Left kidney (tissue), 8 donors: ENCODE measurements at places on chromosomes 11 and 22. TPM values are rescaled to one million over a fixed set of nuclear protein-coding genes. Genes with fewer than 3 reads are reported as not detected.

DNA sequence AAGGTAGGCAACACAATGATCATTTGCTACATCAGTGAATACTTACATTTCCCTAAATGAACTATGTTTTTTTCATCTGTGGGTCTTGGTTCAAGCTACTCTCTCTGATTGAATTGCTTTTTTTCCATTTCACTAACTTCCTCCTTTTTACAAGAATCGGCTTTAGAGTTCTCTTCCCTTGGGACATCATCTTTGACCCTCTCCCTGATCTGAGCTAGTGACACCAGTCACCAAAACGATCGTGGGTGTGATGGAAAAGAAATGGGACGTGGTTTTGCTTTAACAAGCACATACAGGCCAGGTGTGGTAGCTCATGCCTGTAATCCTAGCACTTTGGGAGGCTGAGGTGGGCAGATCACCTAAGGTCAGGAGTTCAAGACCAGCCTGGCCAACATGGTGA, 129.9 kb downstream of the WT1 start:
- DNase-seq, result no peak

DNA sequence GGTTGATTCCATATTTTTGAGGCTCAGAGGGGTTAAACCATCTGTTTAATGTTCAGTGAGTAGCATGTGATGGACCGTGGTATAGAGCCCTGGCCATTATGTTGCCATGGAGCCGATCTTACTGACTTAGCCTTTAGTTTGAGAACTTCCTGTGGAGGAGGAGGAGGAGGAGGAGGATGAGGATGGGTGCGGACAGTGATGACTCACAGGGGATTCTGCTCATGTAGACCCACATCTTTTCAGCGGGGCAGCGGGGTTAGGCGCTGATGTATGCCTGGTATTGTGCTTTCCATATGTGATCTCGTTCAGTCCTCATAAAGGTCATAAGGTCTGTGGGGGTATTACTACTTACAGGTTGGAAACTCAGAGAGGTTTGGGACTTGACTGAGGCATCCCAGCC, 13.9 kb downstream of the STX3 start:
- no peak for DNase-seq

GRCh38 chr22:50436841-50437341, 37.9 kb downstream of the SBF1 start:
- DNase-seq, result no peak

The GVQW3 gene
- 20.2 TPM for polyA plus RNA-seq

- DNase-seq, result no peak
These were observed 584.8 kb downstream of the DLG2 start for GRCh38 chr11:85042361-85042760.

The NLRP6 gene
- polyA plus RNA-seq, result 0.35 TPM

The RAB39A gene
- 1.2 TPM for polyA plus RNA-seq

DNA sequence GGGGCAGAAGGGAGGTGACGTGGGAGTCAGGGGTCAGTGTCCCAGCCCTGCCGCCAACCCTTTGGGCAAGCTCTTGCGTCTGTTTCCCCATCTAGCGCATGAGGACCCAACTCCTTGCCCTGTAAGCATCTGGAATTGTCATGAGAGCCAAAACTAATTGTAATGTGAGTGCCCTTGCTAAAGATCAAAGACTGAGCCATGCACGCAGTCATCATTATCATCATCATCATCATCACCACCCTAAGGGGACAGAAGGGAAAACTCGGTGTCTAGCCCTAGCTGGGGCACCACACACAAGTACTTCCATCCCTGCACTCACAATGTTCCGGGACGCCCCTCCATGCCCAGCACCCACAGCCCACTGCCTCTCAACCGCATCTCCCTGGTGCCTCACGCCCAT, 2.5 kb downstream of the LIF start:
- DNase-seq, result no peak

GRCh38 chr11:124219126-124219525, 21.8 kb upstream of the OR8G1 start:
- DNase-seq, result no peak

The COPB1 gene
- 151 TPM for polyA plus RNA-seq

DNA sequence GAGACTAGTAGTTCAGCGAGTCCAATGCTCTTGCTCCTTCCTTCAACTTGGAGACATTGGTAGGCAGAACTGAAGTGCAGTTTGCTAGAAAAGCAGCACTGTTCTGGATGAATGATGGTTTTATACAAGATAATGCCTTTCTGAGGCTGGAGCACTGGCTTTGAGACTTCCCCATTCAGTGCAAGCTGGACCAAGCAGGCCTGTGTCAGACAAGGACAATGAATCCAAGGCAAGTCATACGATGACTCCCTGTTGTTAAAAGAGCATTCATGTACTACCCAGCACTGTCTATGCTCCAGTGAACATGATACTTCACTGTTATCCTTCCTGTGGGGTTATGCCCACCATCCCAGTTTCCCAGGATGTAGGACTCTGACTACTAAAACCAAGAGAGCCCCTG, 242.3 kb upstream of the RAG2 start:
- DNase-seq, result no peak

The LRRC74B gene
- 0.27 TPM for polyA plus RNA-seq

DNA sequence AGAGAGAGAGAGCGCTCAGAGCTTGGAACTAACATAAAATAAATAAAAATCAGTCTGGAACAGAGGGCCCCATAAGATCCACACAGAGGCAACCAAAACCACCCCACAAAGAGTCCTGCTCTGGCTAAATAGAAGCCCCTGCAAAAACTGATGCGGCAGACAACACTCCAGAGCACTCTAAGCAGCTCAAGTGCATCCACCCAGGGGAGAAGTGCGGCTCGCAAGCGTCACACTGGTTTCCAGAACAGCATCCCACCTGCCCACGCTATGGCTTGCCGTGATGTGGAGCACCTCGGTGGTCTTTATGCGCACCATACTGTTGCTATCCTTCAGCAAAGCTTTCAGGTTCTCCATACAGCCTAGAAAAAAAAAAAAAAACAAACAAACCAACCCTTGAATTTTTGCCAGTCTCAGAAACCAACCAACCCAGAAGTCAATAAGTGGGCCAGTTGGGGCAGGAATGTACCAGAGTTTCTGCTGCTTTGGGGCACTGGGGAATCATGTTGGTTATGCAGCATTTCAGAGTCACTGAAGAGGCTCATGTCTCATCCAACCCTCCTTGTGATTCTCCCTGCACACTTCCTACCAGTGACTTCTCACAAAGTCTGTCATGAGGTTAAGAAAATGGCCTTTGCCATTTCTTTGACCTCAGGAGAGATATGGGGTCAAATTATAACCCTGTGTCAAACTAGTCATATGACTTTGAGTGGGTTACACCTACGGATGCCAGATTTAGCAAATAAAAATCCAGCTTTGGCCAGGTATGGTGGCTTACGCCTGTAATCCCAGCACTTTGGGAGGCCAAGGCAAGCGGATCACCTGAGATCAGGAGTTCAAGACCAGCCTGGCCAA, 3.0 kb downstream of the RSPH14 start:
- DNase-seq, result no peak

- DNase-seq, result peak; percentile 73
These were observed 36.5 kb downstream of the GRIK4 start for GRCh38 chr11:120547811-120548681.

The ELFN2 gene
- polyA plus RNA-seq, result 1.1 TPM

GRCh38 chr11:86621854-86622253, 50.6 kb downstream of the ME3 start:
- DNase-seq, result no peak

The APOA4 gene
- not detected for polyA plus RNA-seq

The TRPM5 gene
- polyA plus RNA-seq, result 2.9 TPM

GRCh38 chr11:29527391-29527936, 489.4 kb downstream of the KCNA4 start:
- DNase-seq, result no peak

The LSP1 gene
- polyA plus RNA-seq, result 1.8 TPM

GRCh38 chr11:62604460-62605120, 2.9 kb upstream of the MTA2 start:
- peak; percentile 53 for DNase-seq

- no peak for DNase-seq
These were observed 18.4 kb upstream of the RAPSN start for GRCh38 chr11:47467357-47467756.

DNA sequence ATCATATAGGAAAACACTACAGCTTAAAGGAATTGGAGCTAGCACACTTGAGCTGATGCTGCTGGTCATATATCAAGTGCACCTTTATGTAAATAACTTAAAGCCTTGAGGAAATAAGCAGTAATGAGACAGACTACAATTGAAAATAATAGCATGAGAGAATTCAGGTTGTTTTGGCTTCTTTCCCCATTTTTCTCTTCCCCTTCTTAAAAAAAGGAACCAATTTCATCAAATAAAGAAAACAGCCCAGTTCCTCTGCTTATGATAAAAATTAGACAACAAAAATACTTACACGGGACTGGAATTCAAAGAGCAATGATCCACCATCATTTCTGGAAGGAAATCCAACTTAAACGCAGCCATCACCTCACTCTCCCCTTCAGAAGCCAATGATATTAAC, 50.2 kb upstream of the RAPSN start:
- DNase-seq, result no peak

DNA sequence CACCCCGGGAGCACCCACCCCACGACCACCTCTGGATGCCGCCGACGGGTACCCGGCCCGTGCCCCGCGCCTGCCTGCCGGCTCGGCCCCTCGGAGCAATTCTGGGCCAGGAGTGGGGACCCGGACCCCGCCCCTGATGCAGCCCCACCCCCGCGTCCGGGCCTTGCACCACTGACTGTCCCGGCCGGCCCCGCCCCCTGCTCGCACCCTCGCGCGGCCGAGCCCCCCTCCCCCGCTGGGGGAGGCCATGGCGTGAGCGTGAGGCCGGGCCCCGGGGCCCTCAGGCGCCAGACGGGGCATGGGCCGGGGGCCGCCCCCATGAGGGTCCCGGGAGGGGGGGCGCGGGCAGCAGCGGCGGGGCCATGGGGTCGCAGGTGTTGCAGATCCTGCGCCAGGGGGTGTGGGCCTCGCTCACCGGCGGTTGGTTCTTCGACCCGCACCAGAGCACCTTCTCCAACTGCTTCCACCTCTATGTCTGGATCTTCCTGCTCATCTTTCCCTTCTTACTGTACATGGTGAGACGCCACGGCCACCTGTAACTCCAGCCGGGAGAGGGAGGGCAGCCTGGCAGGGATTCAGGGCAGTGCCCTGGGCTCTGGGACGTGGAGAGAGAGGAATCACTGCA, 486 bp downstream of the PCNX3 start:
- DNase-seq, result no peak

The C11orf86 gene
- polyA plus RNA-seq, result not detected

DNA sequence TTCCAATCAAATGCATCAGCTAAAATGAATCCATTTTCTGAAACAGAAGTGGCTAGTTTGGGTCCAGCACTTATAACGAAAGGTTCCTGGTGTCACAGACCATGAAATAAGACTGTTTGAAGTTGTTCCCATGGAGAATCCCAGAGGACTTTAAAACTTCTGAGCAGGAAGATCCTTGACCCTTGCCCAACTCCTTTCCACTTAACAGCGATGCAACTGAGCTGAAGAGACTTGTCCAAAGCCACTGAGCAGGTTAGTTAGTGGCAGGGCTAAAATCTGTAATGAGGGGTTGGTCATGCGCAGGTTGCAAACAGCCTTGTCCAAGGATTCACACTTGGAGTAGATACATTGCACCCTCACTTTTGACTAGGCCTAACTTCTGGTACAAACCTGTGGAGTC, 1.3 kb downstream of the RAB38 start:
- no peak for DNase-seq

The KRTAP5-11 gene
- 0.76 TPM for polyA plus RNA-seq

The MUC5AC gene
- polyA plus RNA-seq, result 0.03 TPM

The ABCC8 gene
- 1.2 TPM for polyA plus RNA-seq

DNA sequence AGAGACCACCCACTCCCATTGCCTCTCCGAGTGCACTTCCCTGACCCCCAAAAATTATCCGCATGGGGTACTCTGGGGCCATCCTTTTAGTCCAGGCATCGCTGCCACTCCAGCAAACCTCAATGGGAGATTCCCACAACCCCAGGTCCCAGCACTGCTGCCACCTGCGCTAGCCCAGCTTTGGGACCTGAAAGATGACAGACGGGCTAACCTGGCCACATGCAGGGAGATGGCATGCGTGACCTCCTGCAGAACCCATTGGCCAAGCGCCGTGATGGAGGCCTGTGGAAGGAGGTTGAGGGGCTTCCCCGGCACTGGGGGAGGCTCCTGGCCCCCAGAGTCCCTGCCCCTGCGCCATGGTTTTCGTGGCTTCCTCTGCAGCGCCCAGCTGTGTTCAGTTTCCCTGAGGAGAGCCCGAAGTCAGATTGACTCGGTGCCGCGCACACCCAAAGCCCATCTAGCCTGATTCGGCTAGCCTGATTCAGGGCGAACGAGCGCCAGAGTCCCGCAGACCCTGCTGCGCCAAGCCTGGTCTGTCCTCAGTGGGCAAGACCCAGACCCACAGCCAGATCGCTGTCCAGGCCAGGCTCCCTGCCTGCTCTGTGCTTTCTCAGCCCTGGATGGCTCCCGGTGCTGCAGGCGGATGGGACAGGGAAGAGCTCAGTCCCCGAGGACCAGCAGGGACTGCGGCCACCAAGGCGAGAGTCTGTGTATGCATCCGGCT, 751 bp upstream of the WNT7B start:
- DNase-seq, result no peak

The PLEKHA7 gene
- 63.0 TPM for polyA plus RNA-seq

The OR4C6 gene
- polyA plus RNA-seq, result not detected

GRCh38 chr11:119602745-119603373, 126.1 kb downstream of the NECTIN1 start:
- DNase-seq, result no peak

DNA sequence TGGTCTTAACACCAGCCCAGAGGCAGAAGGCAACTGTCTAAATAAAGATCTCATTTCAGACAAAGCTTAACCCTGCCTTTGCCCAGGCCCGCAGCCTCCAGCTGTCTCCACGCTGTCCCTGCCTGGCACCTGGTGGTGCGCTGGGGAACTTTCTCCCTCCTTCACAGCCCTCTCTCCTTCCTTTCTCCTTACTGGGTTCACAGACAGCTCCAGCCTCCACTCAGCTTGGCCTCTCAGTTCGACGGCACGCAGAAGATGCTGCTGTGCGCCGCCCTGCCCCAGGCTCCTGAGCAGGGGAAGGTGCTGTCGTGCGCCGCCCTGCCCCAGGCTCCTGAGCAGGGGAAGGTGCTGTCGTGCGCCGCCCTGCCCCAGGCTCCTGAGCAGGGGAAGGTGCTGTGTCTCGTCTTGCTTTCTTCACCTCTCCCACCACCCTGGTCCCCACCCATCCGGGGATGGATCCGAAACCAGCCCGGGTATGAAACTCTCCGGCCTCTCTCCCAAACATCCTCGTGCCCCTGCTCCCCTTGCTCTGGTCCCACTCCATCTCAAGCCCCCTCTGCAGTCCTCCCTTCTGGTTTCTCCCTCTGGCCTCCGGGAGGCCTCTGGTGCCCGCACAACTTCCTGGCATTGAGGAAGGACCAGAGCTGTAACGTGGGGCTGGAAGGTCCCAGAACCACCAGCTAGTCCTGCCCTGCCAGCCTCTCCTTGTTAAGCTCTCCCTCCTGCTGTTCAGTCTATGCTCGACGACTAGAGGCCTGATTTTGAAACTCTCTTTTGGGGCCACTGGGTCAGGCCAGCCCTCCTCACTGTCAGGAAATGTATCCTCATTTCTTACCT, 22.9 kb upstream of the JAM3 start:
- peak; percentile 40 for DNase-seq

The TSPAN32 gene
- polyA plus RNA-seq, result 1.9 TPM
